ENCODE measurements at places on chromosomes 11 and 22.

- no peak for DNase-seq
Measured at GRCh38 chr11:73520353-73521061, 77.4 kb downstream of the FAM168A start.

GRCh38 chr11:29707924-29708323 lies 308.9 kb downstream of the KCNA4 start:
- no peak for DNase-seq

DNA sequence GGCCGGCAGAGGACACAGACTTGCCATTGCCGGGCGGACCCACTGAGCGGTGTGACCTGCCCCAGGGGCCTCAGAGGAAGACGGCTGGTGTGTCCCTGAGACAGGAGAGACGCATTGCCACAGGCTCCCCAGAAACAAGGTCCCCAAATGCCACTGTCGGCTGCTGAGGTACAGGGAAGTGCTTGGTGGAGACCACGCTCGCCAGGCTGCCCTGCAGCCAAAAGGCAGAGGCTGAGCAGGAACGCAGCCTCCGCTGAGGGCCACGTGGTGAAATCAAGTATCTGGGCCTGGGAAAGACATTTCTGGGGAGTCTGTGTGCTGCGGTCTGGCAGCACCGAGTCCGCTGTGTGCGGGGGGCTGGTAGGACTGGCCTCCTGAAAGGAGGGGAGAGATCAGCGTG lies 794.9 kb downstream of the BRD1 start:
- no peak for DNase-seq

DNA sequence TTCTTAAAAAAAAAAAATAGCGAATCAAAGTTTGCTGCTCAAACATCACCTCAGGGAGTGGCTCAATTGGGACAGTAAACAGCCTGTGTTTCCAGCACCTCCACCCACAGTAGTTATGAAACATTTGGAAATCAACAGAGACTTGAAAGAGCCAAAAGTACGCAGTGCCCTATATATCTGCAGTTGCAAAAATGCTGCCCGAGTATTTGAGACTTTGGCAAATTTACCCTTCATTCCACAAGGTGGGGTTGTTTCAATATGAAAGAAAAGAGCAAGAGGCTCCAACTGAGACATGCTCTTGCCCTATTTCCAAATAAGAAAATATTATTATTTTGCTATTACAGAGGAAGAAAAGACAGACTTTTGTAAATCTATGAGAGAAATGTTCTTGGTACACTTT lies 851.1 kb upstream of the RAG2 start:
- DNase-seq = no peak

GRCh38 chr11:65524014-65524740 lies 706 bp upstream of the SCYL1 start:
- peak; percentile 16 for DNase-seq

Data from hematopoietic multipotent progenitor cell treated with erythropoietin and hydrocortisone succinate and interleukin-3 and kit ligand, for 17 days (in vitro differentiated cells).